ENCODE measurements at places on chromosomes 6 and 20. TPM values are rescaled to one million over a fixed set of nuclear protein-coding genes. Genes with fewer than 3 reads are reported as not detected.

FAM184A gene
- total RNA-seq: 3.3 TPM

ZNF311 gene
- total RNA-seq: 0.25 TPM

- no peak for DNase-seq
Observed at GRCh38 chr20:53843645-53844044, 226.7 kb downstream of the BCAS1 start.

DNA sequence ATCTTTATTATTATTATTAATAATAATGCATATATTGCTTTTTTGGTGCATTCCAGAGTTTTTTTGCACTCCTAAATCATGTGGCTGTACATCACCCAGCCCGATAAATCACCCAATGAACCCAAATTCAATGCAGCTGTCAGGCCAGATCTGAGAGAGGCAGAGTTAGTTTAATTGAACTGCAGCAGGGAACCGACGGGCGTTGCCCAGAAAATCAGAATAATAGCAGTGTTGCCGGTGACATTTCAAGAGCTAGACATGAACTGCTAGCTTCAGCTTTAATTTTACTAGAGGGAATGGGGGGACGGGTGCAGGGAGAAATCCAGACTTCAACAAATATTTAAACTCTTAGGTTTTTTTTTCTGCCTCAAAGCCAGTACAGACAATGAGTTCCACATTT, 135.0 kb downstream of the CLIC5 start:
- DNase-seq: no peak

DNA sequence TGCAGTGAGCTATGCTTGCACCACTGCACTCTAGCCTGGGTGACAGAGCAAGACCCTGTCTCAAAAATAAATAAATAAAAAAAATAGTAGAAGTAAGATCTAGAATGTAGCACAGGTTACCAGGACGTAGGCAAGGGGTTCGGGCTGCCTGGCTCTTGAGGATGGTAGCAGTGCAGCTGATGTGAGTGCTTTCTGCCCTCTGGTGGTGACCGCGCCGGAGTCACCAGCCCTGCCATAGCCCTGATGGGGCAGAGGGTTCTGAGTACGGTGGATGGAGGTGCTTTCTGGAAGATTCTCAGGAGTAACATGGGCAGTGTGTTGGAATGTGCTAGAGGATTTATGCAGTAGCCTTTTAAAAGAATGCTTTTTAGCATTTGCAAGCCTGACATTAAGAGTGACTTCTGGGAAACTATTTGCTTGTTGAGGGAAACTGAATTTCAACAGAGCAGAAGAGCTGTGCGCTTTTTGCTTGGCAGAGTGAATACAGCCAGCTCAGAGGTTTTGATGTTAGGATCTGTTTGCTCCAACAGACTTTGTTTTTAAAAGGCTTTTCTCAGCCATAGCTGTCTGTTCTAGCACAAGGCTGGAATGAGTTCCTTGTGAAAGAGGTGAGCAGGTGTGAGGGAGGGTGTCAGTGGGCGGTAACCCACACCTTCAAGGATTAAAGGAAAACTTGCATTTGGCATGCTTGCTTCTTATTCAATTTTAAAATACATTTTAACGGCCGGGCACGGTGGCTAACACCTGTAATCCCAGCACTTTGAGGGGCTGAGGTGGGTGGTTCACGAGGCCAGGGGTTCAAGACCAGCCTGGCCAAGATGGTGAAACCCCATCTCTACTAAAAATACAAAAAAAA, 65.9 kb downstream of the PTPN1 start:
- peak; percentile 58 for DNase-seq

GRCh38 chr6:93468291-93468690, 48.9 kb upstream of the EPHA7 start:
- no peak for DNase-seq

DNA sequence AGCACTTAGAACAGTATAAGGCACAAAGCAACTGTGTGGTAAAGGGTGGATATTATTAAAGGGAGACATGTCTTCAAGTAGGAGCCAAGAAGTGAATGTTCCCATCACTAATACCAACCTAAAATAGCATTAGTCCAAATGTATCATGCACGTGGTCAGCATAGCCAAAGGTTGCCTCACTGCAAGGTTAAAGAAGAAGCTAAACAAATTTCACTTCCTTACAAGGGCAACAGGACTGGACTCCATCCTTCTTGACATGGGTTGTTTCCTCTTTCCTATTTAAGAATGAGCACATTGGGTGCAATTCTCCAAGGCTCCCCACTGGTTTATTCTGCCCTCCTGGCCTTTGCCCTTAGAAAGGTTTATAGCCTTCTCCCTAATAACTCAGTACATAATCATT, 186.7 kb downstream of the PHACTR1 start:
- DNase-seq: peak; percentile 3
